ENCODE measurements at places on chromosomes 3 and 15. TPM values are rescaled to one million over a fixed set of nuclear protein-coding genes. Genes with fewer than 3 reads are reported as not detected.

The GPR27 gene
- total RNA-seq: 0.84 TPM

The CCDC54 gene
- total RNA-seq: not detected

The MYO5C gene
- total RNA-seq: 0.93 TPM

The MST1 gene
- total RNA-seq: 7.8 TPM

The TMEM212 gene
- not detected for total RNA-seq

The PPP1R14D gene
- not detected for total RNA-seq

The SYNPR gene
- total RNA-seq: not detected

The NUTM1 gene
- not detected for total RNA-seq

The BNC1 gene
- not detected for total RNA-seq

The CPEB1 gene
- total RNA-seq: 0.61 TPM

The DAPK2 gene
- total RNA-seq: 1.6 TPM

The TMIE gene
- 1.2 TPM for total RNA-seq

The ZNF620 gene
- 0.82 TPM for total RNA-seq

The SLC30A4 gene
- total RNA-seq: 2.1 TPM

The NUSAP1 gene
- total RNA-seq: 2.2 TPM

The INSYN1 gene
- not detected for total RNA-seq

The GPR171 gene
- total RNA-seq: 16.7 TPM

The CCR3 gene
- not detected for total RNA-seq

The UBE2E1 gene
- total RNA-seq: 49.8 TPM

The EEF1AKMT4 gene
- total RNA-seq: not detected

The EPHB1 gene
- 0.49 TPM for total RNA-seq

The STAC gene
- not detected for total RNA-seq

The GALNT15 gene
- not detected for total RNA-seq

The TEX55 gene
- total RNA-seq: not detected

The IQCF5 gene
- total RNA-seq: not detected

The INKA1 gene
- 0.85 TPM for total RNA-seq

The C3orf20 gene
- not detected for total RNA-seq

The DNAH1 gene
- 50.7 TPM for total RNA-seq

The BOC gene
- total RNA-seq: not detected

The CACNA2D2 gene
- total RNA-seq: 3.8 TPM

The ARHGEF26 gene
- total RNA-seq: not detected

The LEKR1 gene
- 1.0 TPM for total RNA-seq

The P2RY1 gene
- 0.11 TPM for total RNA-seq

The EXOG gene
- 13.7 TPM for total RNA-seq

The ERC2 gene
- not detected for total RNA-seq

The NEO1 gene
- 6.0 TPM for total RNA-seq

The LTF gene
- total RNA-seq: not detected

The KLF15 gene
- not detected for total RNA-seq

The PLXNB1 gene
- 1.1 TPM for total RNA-seq

The GOLGA8A gene
- 276 TPM for total RNA-seq
